Chondrocyte (in vitro differentiated cells): ENCODE measurements at places on chromosomes 1 and 21. TPM values are rescaled to one million over a fixed set of nuclear protein-coding genes. Genes with fewer than 3 reads are reported as not detected.

- no peaks in the 10 kb centered on the region for H3K4me1 ChIP-seq
- H3K27ac ChIP-seq: no peak overlapping the region
- H3K27me3 ChIP-seq: peaks cover 21% of the 10 kb centered on the region
- H3K4me3 ChIP-seq: no peak overlapping the region
- DNase-seq: no peak
These were observed 10.4 kb upstream of the PPT1 start for GRCh38 chr1:40107290-40107959.

DNA sequence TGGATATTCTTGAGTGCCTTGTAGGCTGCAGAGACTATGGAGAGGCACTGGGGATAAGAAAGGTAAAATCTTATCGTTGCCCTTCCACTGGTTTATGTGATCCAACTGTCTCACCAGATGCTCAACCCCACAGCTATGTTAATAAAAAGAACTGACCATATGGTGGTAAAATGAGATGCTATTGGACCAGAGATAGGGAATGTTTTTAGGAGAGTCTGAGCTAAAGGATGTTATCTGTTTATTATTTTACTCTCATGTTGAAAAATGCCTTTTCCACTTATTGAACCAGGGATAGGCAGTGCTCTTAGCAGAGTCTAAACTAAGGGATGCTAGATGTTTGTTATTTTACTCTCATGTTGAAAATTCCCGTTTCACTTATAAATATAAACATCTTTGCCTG is 172.8 kb upstream of the GREM2 start:
- H3K27me3 ChIP-seq: no peaks in the 10 kb centered on the region
- peaks cover 1% of the 10 kb centered on the region for H3K36me3 ChIP-seq
- H3K4me1 ChIP-seq: no peaks in the 10 kb centered on the region

GRCh38 chr1:186618401-186619170 is 61.6 kb downstream of the PTGS2 start:
- H3K4me3 ChIP-seq: no peak overlapping the region
- no peak for DNase-seq
- H3K4me1 ChIP-seq: no peaks in the 10 kb centered on the region
- peaks cover 3% of the 10 kb centered on the region for H3K36me3 ChIP-seq
- no peaks in the 10 kb centered on the region for H3K27me3 ChIP-seq
- no peak overlapping the region for H3K27ac ChIP-seq

DNA sequence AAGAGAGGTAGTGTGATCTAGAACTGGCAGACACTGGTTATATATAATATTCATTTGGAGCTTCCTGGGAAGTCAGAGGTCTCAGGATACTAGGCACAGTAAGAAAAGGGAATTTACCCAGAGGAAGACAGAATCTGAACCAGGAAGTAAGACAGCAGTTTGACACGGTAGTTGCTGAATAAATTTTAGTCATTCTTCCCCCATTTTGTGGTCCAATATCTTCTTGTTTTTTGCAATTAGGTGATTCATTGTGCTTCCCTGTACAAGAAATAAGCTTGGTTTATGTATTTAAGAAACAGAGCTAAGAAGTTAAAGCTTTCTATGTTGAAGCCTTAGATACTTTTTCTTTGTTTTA is 1.3 kb downstream of the TMEM167B start:
- peaks cover 13% of the 10 kb centered on the region for H3K36me3 ChIP-seq
- H3K4me1 ChIP-seq: peaks cover 39% of the 10 kb centered on the region
- H3K4me3 ChIP-seq: peak overlapping the region; percentile 77
- H3K27ac ChIP-seq: peak overlapping the region; percentile 97
- no peak for DNase-seq

The NUP210L gene
- 0.19 TPM in 1 of 3 replicates, not detected in the others for total RNA-seq

The NHLH2 gene
- total RNA-seq: not detected in 3 replicates

DNA sequence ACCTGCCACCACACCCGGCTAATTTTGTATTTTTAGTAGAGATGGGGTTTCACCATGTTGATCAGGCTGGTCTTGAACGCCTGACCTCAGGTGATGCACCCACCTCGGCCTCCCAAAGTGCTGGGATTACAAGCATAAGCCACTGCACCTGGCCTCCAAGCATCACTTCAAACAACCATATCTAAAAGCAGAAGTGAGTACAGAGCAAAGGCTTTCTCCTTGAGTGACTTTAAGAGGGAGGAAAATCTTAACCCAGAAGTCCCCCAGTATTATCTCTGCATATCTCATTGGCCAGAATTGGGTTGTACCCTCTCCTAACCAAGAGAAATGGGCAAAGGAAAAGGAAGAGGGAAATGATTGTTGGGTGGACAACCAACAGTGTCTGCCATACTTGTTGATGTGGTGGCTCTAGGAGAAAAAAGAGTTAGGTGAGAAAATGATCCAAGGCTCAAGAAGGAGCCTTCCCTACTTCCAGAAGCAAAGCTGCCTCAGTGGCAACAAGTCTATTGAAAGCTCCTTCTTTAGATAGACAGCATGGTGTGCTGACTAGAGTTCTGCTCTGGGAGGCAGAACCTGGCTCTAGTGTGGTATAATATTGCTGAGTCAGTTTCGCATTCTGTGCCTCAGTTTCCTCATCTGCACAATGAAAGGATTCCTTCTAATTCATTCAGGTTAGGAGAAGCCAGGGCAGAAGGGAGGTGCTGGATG is 16.8 kb upstream of the FOXE3 start:
- H3K4me1 ChIP-seq: no peaks in the 10 kb centered on the region
- H3K27ac ChIP-seq: no peak overlapping the region
- H3K4me3 ChIP-seq: no peak overlapping the region
- no peaks in the 10 kb centered on the region for H3K36me3 ChIP-seq
- H3K27me3 ChIP-seq: peaks cover 6% of the 10 kb centered on the region
- no peak for DNase-seq

GRCh38 chr1:23444104-23444533 is 19.6 kb upstream of the TCEA3 start:
- no peak overlapping the region for H3K27ac ChIP-seq
- no peak for DNase-seq
- peaks cover 3% of the 10 kb centered on the region for H3K4me1 ChIP-seq
- H3K36me3 ChIP-seq: peaks cover 21% of the 10 kb centered on the region
- H3K27me3 ChIP-seq: no peaks in the 10 kb centered on the region
- H3K4me3 ChIP-seq: no peak overlapping the region

- DNase-seq: peak; percentile 78
- H3K4me3 ChIP-seq: peak overlapping the region; percentile 89
- peaks cover 15% of the 10 kb centered on the region for H3K36me3 ChIP-seq
- H3K27me3 ChIP-seq: no peaks in the 10 kb centered on the region
- peak overlapping the region; percentile 99 for H3K27ac ChIP-seq
These were observed 683 bp downstream of the PPOX start for GRCh38 chr1:161166669-161167548.

DNA sequence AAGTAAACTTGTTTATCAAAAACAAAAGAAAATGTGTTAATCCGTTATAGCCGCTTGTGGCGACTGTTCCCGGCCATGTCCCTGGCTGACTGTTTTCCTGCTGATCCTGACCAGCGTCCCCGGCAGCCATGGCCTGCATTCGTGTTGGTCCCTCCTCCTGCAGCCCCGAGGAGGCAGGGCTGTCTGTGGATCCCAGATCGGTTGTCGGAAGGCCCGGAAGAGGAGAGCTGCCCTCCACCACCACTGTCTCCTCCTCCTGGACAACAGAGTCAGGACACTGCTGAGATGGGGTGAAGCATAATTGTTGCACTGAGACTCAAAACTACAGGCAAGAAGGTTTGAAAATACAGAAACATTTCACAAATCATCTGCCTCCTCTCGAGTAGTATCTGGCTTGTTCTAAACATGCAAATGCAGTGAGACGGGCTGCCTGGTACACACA is 3.6 kb upstream of the MXRA8 start:
- H3K4me1 ChIP-seq: peaks cover 47% of the 10 kb centered on the region
- no peaks in the 10 kb centered on the region for H3K36me3 ChIP-seq
- peak overlapping the region; percentile 90 for H3K27ac ChIP-seq
- no peaks in the 10 kb centered on the region for H3K27me3 ChIP-seq
- DNase-seq: no peak

- no peaks in the 10 kb centered on the region for H3K27me3 ChIP-seq
- DNase-seq: no peak
- peak overlapping the region; percentile 27 for H3K27ac ChIP-seq
- peaks cover 28% of the 10 kb centered on the region for H3K4me1 ChIP-seq
- H3K36me3 ChIP-seq: peaks cover 12% of the 10 kb centered on the region
- H3K4me3 ChIP-seq: no peak overlapping the region
These were observed 49.5 kb downstream of the CHML start for GRCh38 chr1:241590719-241591118.

DNA sequence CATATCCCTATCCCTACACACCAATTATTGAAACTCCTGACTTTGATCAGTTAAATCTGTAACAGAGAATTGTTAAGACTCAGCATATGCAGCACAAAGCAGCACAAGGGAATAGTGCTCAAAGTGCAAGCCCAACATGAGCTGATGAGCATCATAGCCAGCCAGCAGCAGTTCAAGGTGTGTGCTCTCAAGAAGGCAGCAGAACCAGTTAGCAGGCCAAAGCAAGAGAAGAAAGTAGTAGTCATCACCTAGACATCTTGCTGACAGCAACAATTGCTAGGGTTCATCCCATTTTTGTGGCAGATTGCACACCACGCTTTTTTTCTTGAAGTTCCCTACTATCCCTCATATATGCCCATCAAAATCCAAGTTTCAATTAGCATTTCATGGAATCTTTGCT is 478.3 kb downstream of the COL11A1 start:
- H3K27me3 ChIP-seq: peaks cover 17% of the 10 kb centered on the region
- no peaks in the 10 kb centered on the region for H3K4me1 ChIP-seq
- no peak for DNase-seq
- no peak overlapping the region for H3K27ac ChIP-seq
- H3K36me3 ChIP-seq: no peaks in the 10 kb centered on the region
- no peak overlapping the region for H3K4me3 ChIP-seq

DNA sequence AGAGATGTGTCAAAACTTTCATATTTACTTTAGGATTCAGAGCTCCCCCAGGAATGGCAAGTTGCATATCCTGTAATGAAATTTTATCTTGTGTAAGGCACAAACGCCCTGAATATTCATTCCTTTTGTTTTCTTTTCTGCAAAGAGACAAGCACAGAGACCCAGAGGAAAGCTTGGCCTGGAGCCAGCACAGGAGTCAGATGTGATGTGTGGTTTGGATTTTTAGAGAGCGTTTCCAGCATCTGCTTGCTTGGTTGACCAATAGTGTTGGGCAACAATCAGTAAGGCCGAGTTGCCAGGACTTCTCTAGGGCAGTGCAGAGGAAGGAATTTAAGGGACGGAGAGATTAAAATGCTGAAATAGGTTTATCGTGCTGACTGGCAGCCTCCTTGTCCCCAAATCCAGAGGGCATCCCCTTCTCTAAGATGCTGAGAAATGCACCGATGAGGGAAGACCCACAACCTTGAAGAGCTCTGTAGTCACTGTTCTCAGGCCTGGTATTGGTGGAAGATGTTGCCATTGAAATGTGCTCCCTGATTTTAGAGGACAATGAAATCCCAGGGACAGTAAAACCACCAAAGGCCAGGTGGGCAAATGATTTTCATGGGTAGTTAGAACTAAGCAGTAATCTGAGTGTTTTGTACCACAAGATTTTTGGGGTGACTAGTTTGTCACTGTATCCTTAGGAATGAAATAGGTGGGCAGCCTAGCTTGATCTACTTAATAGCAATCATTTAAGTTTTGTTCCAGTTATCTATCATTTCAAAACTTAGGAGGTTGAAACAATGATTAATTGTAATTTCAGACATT is 37.9 kb upstream of the RHOU start:
- no peaks in the 10 kb centered on the region for H3K36me3 ChIP-seq
- H3K27me3 ChIP-seq: no peaks in the 10 kb centered on the region
- peaks cover 8% of the 10 kb centered on the region for H3K4me1 ChIP-seq
- no peak for DNase-seq
- no peak overlapping the region for H3K27ac ChIP-seq

DNA sequence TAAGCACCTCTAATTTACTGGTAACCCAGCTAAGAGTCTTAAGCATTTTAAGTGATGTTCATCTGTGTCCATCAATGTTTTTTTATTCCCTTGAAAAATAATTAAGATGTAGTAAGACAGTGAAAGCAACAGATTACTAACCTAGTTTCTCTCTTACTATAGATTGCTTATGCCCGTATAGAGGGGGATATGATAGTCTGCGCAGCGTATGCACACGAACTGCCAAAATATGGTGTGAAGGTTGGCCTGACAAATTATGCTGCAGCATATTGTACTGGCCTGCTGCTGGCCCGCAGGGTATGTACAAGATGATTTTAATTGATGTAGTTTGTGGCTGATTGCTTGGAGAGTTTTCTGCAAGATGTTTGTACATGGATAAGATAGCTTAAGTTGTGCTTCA is 2.8 kb downstream of the RPL5 start:
- peak overlapping the region; percentile 99 for H3K4me3 ChIP-seq
- H3K27me3 ChIP-seq: no peaks in the 10 kb centered on the region
- H3K36me3 ChIP-seq: peaks cover 43% of the 10 kb centered on the region
- no peak for DNase-seq
- peaks cover 68% of the 10 kb centered on the region for H3K4me1 ChIP-seq

DNA sequence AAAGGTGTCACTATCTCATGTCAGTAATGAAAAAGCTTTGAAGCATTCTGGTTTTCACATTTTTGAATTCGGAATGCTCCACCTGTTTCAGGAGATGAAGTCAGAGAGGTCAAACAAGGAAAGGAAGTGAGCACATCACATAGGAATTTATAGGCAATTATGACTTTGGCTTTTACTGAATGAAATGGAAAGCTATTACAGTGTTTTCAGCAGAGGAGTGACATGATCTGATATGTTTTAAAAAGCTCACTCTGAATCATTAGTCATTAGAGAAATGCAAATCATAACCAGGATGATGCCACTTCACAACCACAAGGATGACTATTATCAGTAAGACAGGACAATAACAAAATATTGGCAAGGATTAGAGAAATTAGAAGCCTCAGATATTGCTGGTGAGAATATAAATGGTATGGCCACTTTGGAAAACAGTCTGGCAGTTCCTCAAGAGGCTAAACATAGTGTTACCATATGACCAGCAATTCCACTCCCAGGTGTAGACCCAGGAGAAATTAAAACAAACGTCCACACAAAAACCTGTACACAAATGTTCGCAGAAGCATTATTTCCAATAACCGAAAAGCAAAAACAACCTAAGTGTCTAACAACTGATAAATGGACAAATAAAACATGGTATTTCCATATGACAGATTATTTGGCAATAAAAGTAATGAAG is 7.5 kb downstream of the TAF1A start:
- H3K36me3 ChIP-seq: peaks cover 16% of the 10 kb centered on the region
- H3K4me3 ChIP-seq: no peak overlapping the region
- no peak for DNase-seq
- no peaks in the 10 kb centered on the region for H3K27me3 ChIP-seq
- no peaks in the 10 kb centered on the region for H3K4me1 ChIP-seq

- H3K36me3 ChIP-seq: no peaks in the 10 kb centered on the region
- H3K27me3 ChIP-seq: peaks cover 8% of the 10 kb centered on the region
- no peak overlapping the region for H3K4me3 ChIP-seq
These were observed 24.0 kb upstream of the CLIC6 start for GRCh38 chr21:34644825-34645224.
